T-helper 17 cell (primary cell): ENCODE measurements at places on chromosomes 7 and 10. TPM values are rescaled to one million over a fixed set of nuclear protein-coding genes. Genes with fewer than 3 reads are reported as not detected.

GRCh38 chr7:127978421-127978820, 52.8 kb downstream of the LRRC4 start:
- no peak for DNase-seq

DNA sequence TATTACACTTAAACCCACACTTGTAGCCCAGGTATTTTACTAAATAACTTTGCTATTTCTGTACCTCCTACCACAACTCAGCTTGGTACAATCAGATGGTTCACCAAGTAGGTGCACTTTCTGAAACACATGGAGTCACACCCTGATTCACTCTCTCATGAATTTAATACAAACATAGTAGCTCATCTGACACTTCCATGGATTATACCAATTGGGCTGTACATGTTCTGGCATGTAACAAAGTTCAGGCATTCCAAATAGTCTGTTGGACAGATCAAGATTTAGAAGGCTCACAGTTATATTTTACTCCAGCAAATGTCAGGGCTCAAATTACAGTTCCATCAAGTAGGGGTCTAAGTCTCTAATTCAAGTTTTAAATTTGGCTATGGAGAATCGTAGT, 62.2 kb upstream of the RNF148 start:
- no peak for DNase-seq

The HEPACAM2 gene
- not detected for total RNA-seq

The ABCA13 gene
- not detected for total RNA-seq

- DNase-seq: no peak
Measured at GRCh38 chr10:45471531-45472310, 97.7 kb downstream of the ALOX5 start.

- DNase-seq: no peak
Measured at GRCh38 chr7:7761340-7761973, 43.0 kb upstream of the RPA3 start.

The SPDYE6 gene
- total RNA-seq: not detected

The ATXN7L1 gene
- total RNA-seq: 45.7 TPM
